ENCODE measurements at places on chromosomes 1 and 21.

GRCh38 chr1:114216431-114217173 lies 62.9 kb upstream of the SYT6 start:
- no peak for DNase-seq

- DNase-seq = no peak
Measured at GRCh38 chr21:25584833-25585676, 22.2 kb downstream of the MRPL39 start.

GRCh38 chr1:243718893-243719292 lies 131.2 kb downstream of the AKT3 start:
- no peak for DNase-seq

GRCh38 chr1:223512057-223512456 lies 118.8 kb downstream of the CCDC185 start:
- no peak for DNase-seq

DNA sequence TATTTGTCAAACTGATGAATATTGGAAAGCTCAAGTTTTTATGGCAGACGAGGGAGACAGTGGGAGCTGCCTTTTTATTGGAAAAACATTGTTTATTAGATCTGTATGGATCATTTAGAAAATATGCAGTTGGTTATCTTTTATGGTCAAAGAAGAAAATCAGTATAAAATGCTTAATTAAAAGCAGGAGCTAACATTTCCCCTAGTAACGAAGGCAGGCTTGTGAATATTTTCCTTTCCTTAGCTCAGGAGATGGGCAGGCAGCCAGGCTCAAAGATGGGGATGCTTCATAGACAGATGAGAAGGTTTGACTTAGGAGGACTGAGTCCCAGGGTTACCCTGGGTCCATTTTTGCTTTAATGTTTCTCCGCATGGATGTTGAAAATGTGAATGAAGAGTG lies 26.0 kb downstream of the ROR1 start:
- DNase-seq = no peak

DNA sequence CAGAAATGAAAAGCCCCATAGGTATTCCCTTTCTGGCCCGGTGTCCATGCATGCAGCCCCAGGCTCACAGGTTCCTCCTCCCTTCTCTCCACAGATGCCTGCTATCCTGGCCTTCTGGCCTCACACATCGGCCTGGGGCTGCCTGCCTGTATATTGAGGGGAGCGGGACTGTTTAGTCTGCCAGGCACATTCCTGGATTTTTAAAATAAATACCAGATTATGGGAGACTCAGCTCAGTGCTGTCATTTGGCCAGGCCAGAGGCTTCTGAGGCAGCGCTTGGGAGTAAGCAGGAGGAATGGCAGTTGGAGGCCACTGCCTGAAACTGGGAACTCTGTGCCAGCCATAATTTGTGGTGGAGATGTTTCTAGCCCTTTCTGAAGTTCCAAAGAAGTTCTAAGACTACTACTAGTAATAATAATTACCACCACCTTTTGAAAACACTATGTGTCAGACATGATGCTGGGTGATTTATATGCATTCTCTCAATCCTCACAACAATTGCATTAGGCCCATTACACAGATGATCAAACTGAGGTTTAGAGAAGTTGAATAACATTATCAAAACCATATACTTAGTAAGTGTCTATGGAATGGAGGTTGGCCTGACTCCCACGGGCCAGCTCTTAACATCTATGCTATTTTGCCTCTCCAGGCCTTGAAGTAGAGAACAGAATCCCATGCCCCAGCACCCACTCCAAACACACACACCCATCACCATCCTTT lies 107.6 kb downstream of the PLXNA2 start:
- no peak for DNase-seq

- DNase-seq = no peak
Measured at GRCh38 chr1:76759950-76760349, 107.3 kb upstream of the ST6GALNAC5 start.

GRCh38 chr1:192201303-192201702 lies 43.0 kb downstream of the RGS18 start:
- no peak for DNase-seq

- DNase-seq = no peak
Measured at GRCh38 chr21:29231756-29232529, 66.8 kb upstream of the BACH1 start.

GRCh38 chr1:102174259-102174863 lies 177.6 kb upstream of the OLFM3 start:
- DNase-seq = no peak

DNA sequence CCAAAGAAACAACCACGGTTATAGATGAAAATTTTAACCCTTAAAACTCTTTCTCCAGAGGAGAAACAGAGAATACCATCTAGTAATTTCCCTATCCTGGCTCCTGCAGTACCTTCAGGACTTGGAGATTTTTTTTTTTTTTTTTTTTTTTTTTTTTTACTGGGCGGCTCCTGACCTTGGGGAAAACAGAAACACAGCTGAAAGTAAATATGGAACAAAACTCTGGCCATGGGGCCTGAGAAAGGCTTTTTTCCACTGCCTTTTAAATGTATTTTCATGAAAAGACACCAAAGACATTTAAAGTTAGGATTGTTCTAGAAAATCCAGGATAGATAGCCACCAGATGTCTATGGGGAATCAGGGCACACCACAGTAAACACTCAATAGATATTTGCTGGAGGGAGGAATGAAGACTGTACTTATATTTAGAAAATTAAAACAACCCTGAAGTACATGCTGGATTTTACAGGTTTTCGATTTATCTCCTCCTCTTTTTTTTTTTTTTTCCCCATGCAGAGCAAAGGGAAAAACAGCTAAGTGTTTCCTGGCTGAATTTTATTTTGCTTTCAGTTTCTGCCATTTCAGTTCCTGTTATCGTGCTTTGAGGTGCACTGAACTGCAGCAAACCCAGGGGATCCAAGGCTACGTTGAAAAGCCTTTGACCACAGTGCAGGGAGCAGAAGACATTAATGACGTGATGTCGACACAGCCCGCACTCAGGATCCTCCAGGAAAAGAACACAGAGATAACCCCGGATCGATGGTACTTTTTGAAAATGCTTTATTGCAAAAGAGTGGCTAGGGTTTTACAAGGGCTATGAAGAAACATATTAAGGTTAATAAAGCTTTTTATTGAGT lies 35.7 kb upstream of the CNN3 start:
- DNase-seq = peak; percentile 3

DNA sequence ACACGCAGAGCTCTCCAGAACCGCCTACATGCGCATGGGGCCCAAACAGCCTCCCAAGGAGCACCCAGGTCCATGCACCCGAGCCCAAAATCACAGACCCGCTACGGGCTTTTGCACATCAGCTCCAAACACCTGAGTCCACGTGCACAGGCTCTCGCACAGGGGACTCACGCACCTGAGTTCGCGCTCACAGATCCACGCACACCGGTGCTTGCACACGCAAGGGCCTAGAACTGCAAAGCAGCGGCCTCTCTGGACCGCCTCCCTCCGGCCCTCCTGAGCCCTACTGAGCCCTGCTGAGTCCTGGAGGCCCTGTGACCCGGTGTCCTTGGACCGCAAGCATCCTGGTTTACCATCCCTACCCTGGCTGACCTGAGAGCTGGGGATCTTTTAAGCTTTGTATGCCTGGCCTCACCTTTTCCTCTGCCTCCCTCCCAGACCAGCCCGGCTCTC lies 8.3 kb downstream of the OLIG2 start:
- no peak for DNase-seq

GRCh38 chr1:162236201-162236600 lies 140.5 kb downstream of the SPATA46 start:
- DNase-seq = no peak

GRCh38 chr1:22916471-22916820 lies 56.2 kb downstream of the LACTBL1 start:
- DNase-seq = no peak

- no peak for DNase-seq
Measured at GRCh38 chr1:53616511-53616910, 122.5 kb downstream of the GLIS1 start.

- DNase-seq = no peak
Measured at GRCh38 chr1:31272369-31272768, 24.2 kb downstream of the SNRNP40 start.

GRCh38 chr1:233446935-233447334 lies 119.4 kb downstream of the MAP3K21 start:
- no peak for DNase-seq

DNA sequence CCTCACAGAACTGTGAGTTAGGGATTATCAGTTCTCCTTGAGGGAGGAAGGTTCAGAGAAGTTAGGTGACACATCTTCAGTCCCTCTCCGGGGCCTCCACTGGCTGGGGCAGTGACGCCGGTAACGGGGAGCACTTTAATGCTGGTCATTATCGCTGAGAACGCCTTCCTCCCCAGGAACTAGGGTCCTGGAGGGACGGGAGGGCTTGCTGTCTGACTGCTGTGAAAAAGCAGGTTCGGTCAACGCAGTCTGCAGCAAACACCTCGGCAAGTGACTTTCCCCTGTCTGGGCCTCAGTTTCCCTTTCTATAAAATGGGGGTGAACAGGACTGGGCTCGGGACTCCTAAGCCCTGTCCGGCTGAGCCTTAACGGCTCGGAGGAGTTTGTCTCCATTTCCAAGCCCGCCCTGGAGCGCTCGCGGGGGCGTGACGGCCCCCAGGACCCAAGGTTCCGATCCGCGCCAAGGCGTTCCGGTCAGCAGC lies 341 bp upstream of the TMEM61 start:
- no peak for DNase-seq

- DNase-seq = no peak
Measured at GRCh38 chr1:201214461-201214860, 23.8 kb downstream of the IGFN1 start.
